ENCODE measurements at places on chromosomes 2 and 18.

- peak; percentile 24 for DNase-seq
These were observed 11.4 kb downstream of the EIF2AK3 start for GRCh38 chr2:88615822-88616221.

- no peak for DNase-seq
These were observed 91.4 kb upstream of the CHST9 start for GRCh38 chr18:27276479-27276878.

- no peak for DNase-seq
These were observed 17.3 kb downstream of the DUSP11 start for GRCh38 chr2:73762571-73762970.

- DNase-seq: peak; percentile 28
These were observed 66.7 kb downstream of the SKA1 start for GRCh38 chr18:50441501-50441900.

DNA sequence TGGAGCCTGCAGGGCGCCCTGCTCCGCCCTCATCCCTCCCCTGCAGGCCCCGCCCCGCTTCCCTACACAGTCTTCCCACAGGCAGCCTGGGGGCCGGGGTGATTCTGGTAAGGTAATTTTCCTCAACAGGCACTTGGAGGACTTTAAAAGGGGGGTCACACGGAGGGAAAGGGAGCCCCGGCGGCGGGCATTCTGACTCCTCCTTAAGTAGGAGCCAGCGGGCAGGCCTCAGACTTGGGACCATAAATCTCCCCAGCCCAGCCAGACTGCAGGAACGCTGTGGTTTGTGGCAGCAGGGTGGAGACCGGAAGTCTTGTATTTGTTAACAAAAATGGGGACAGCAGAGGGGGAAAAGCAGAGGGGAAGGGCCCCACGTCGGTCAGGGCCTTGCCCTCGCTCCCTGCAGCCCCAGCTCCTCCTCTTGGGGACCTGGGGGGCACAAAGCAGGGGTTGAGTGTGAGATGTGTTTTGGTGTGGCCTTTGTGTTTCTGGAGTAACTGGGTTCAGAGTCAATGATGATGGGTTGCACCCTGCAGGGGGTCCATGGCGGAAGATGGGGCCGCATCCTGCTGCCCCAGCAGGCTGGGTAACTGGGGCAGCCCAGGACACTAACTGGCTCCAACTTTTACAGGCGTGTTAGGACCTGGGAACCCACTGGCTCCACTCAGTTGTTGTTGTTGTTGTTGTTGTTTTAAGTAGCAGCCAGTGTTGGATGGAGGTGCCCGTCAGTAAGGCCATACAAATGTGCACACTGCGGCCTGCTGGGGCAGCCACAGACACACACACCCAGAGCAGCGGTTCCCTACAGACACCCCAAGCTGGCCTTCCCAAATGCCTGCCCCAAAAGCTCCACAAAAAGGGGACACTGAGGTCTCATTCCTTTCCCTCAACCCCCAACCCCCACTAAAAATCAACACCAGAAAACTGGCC, 27.7 kb downstream of the SMAD7 start:
- peak; percentile 43 for DNase-seq

- DNase-seq: no peak
These were observed 260.2 kb downstream of the NBAS start for GRCh38 chr2:15300624-15301573.

DNA sequence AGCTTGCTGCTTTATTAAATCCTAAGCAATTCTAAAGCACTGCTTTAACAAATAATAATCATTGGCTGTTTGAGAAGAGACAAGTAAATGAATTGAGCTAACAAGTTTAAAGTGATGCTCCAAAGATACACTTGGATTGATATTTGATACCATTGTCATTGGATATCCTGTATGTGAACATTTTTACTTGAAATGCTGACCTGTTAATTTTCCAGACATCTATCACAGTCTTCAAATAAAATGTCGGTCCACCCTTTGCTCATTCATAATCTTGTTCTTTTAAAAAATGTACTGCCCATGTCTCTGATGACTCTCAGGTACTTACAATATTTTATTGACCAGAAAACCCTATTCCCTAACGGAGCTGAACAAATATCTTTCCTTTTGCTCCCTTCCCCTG, 202.1 kb downstream of the DYSF start:
- DNase-seq: no peak

- no peak for DNase-seq
These were observed 17.6 kb downstream of the TTC32 start for GRCh38 chr2:19883971-19884720.

DNA sequence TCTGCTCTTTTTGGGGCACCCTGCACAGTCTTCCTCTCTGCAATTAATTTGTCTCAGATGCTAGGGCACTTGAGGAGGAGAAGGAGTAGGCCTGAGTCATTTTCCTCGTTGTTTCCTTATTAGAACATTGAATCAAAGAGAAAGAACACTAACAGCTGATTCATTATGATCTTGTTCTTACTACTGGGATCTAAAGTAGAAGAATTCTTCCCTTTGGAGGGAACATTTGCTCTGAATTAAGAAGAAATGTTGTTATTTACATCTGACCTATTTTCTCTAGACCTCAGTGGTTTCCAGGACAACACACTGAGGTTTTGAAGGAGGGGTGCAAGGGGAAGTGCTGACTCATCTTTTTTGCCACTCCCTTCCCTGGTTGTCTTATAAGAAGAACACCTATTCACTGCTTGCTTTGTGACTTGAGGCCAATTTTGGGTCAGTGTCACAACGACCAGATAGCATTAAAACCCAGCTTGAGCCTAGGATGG, 24.3 kb upstream of the STAT1 start:
- DNase-seq: peak; percentile 64

- no peak for DNase-seq
These were observed 15.6 kb downstream of the CNOT9 start for GRCh38 chr2:218583983-218584850.

GRCh38 chr2:85865539-85866164, 23.1 kb downstream of the ST3GAL5 start:
- DNase-seq: peak; percentile 73

Measured in mammary epithelial cell (primary cell).